Right forelimb (tissue), 1 donor: ENCODE measurements at places on chromosomes 7 and 10.

DNA sequence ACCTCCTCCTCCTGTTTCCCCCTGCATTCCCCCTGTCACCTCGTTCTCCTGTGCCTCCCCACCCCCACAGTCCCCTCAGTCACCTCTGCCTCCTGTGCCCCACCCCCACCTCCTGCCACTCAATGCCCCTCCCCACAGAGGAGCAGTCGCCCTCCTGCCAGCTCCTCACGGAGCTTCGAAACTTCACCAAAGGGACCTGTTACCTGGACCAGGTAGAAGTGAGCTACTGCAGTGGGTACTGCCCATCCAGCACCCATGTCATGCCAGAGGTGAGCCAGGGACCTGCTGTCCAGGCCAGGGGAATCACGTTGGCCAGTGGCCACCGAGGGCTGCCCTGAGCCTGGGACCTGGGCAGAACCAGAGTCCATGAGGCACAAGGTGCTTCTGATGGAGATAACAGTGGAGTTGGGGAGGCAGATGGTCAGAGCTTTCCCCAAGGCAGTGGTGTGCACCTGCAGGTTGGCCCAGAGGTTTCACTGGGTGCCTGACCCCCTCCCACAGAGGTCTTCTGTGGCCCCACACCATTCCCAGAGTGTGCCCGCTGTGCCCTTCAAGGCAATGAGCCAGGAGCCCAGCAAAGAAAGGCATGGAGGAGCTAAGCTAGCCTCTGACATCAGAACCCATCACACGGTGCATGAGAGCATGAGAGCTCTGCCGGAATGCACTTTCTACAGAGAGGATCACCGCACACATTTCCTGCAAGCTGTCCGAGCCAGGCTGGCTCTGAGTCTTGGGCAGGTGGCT lies 7.0 kb upstream of the ZNF862 start:
- DNase-seq, result no peak

DNA sequence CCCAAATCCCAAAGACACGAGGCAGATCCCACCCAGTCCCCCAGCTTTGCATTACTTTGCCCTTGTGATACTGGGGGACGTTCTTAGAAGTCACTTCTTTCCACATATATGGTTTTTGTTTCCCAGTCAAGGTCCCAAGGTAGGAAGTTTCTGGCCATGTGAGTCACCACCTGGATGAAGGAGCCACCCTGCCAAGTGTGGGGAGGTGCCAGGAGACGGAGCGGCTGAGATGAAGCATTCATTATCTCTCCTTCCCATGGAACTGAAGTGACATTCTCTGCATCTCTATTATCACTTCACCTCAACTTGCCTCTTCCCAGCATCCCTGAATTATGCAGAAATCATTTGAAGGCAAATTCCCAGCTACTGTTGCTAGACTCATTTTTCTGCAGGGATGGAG lies 136.2 kb upstream of the INSYN2A start:
- DNase-seq, result no peak

DNA sequence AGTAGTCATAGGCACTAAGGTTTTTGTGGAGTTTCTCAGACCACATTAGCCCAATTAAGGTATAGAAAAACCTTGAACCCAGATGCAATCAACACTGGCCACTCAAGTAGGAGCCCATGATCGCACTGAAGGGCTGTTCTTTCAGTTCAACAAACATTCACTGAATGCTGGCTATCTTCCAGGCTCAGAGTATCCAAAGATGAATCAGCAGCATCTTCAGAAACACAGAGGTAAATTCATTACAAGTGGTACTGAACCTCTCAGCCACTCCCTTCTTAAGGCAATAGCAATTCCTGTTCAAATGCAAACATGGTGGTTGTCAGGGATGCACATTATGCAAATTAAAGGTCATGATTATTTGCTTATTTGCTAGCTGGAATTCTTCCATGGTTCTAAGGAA lies 17.1 kb downstream of the KCNK18 start:
- no peak for DNase-seq

- no peak for DNase-seq
Measured at GRCh38 chr10:59240582-59241183, 64.2 kb downstream of the PHYHIPL start.

DNA sequence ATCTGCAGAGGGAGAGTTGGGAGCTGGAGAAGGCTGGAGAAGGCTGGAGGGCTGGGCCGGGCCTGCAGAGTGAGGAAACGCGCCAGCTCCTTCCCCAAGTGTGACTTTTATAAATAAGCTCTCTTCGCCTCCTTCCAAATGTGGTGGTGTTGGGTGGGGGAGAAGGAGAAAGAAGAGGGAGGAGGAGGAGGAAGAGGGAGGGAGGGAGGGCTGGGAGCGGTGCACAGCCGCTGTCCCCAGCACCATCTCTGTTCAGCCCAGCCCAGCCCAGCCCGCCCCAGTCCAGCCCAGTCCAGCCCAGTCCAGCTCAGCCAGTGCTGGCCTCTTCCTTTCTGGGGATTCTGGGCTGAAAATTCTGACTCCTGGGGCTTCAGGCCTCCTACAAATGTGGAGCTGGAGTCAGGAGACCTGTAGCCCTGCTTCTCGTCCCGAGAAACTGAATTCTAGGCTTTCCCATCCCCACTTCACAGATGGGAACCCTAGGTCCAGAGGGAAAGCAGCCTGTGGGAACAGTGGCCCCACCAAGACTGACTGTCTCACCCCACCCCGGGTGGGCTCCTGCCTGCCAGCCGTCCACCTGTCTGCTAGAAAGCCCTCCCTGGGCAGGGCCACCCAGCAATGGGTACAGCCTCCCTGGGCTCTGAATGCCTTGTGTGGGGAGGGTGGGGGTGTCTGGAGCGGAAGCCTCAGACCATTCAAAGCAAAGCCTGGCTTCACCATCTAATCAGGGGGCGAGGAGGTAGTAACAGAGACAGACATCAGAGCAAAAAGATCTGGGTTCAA lies 2.3 kb downstream of the STX1A start:
- no peak for DNase-seq

GRCh38 chr10:48238826-48239520 lies 35.5 kb downstream of the FRMPD2 start:
- no peak for DNase-seq

- peak; percentile 82 for DNase-seq
Measured at GRCh38 chr10:13272164-13272571, 27.7 kb downstream of the PHYH start.

DNA sequence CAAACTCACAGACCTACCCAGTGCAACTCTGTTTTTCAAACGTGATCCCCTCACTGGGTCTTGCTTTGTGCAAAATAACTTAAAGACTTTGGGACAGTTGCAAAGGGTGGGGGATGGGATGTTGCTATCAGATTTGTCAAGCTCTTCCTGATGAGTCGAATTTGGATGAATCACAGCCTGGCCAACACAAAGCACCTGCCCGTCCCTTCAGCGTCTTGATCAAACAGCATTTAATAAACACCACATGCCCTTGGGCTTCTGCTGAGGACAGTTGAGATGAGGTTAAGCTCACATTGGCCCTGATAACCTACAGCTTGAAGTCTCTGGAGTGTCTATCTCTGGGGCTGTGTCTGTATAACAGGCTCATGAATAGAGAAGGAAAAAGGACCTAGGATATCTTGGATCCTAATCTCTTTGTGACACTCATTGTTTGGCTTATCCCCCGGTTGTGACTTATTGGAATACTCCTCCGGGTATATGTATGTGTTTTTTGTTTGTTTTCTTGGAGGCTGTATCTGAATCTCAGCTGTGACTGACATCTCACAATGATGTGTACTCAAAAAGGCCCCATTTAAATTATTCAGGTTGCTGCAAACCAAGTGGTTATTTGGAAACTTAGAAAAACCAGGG lies 132.6 kb upstream of the NAMPT start:
- DNase-seq, result no peak

DNA sequence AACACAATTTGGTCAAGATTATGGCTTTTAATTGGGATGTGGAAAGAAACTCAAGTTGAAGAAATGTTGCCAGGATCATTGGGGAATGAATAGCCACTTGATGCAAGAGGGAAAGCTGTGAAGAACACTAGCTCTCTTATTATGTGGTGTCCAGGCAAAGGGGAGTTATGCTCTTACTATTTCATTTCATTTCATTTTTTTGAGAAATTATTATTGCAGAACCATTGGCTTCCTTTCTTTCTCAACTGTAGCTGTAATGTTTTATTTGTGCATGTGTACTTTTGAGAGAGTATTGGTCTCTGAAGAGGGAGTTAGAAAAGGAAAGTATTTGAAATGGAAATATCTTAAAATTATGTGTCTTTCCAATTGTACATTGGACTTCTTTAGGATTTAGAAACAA lies 312.6 kb upstream of the BMPER start:
- DNase-seq, result no peak

DNA sequence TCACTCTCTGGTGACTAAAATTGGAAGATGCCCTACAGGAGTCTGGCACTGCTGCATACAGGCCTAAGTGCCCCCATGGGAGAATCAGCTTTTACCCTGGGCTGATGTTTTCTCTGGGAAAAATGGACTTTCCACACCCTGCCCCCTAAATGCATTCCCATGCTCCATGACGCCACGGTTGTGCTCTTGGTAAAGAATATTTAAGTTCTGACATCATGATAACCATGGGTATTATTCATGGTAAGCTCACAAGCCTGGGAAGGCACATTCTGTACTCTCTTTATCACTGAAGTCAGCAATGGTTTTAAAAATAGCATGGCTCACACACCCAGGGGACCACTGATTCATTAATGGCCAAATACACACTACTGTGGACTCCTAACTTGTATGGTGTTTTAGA lies 43.4 kb downstream of the HIPK2 start:
- DNase-seq, result no peak

DNA sequence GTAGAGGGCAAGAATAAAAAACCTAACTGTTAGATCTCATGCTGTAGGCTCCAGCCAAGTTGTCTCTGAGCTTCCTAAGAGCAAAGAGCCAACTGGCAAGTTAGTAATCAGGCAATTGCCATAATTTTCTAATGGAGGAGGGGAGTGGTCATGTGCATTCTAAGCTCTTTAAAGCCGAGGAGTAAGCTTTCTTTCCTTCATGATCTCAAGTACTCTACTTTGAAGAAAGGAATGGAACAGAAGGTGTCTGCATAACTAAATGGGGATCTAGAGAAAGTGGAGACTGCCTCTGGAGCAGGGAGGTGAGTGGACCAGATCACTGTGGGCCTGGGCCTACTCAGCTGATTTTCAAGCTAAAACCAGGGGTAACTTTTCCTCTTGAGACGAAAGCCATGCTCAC lies 37.7 kb upstream of the TOMM7 start:
- no peak for DNase-seq

GRCh38 chr10:125015356-125015944 lies 73.5 kb downstream of the ZRANB1 start:
- DNase-seq, result no peak

GRCh38 chr7:112982441-112983063 lies 104.1 kb downstream of the GPR85 start:
- DNase-seq, result no peak

DNA sequence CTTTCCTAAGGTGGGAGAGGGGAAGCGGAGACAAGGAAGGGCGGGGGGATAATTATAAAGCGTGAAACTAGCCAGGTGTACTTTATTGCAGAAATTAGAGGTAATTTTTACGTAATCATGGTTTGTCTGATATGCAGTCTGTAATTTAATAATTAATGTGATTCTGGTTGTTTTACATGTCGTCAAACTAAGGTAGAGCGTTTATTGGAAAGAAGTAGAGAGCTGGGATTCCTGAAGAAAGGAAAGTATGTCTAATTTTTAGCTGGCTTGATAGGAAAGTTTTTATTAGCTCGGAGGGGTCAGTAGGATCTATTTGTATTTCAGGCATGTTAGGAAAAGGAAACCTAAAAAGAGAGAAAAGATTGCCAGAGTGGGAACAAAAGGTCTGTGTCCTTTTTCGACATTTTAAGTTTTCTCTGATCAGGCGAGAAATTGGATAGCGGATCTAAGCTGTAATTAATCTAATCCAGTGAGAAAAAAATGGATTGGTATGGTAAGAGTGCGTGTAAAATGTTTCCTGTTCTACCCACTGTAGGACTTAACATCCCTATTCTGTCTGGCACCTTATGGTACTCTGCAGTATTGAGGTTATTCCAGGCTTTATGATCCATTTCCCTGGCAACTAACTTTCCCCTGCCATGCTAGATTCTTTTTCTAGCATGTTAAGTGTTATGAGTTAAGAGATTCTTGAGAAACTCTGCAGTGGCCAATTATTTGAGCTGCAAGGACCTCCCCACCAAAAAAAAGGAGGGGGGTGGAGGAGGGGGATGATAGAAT lies 1.4 kb downstream of the CELF2 start:
- no peak for DNase-seq

DNA sequence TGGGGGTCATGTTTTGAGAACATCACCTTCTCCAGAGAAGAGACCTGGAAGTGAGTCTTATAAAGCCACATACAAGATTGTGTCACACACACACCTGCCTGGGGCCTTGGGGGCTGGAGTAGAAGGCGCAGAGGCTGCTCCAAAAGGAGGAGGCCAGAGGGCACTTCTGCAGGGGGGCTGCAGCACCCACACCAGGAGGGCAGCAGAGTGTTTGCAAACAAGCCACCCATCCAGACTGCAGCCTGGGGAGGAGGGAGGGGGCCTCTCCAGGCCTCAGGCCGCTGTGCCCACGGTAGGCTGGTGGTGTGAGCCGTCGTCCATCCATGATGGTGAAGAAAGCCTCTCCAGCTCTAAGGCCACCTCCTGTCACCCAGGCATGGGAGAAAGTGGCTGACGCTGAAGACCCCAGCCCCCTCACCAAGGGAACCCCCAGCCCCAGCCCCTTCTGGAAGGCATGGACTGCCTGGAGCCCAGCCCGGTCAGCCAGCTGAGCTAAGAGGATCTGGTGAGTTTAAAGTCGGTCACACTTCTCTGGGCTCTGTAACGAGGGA lies 77.5 kb downstream of the FOXL3 start:
- DNase-seq, result no peak

DNA sequence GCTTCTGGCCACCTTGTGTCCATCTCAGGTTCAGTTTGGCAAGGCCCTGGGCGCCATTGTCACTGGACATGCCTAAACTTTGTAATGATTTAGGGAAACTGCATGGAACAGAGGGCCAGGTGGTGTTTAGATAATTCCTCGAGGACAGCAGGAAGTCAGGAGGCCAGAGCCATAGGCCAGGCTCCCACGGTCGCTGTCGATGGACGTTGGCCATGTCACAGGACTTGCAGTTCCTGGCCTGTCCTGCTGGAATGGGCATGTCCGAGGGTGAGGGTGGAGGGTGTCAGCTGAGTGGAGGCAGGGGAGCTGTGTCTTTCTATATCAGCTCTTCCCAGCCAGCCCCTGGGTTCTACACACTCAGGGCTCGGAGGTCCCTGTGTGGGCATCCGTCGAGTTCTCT lies 107.9 kb upstream of the MACROH2A2 start:
- DNase-seq, result no peak

DNA sequence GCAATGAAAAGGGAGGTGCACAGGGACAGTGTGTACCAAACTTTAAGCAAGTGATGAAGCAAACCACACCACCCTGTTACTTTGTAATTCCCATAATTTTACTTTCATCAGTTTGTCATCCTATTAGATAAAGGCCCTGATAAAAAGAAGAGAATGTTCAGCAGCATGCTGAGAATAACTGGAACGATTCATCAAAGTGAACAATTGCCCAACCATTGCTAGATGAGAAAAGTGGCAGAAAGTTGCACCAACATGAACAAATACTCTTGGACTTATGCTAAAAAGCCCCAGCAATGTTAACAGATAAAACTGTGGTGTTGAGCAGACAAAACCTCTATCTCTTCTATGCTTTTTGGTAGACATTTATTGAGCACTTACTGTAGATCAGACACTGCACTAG lies 75.5 kb upstream of the PCGF5 start:
- no peak for DNase-seq

- DNase-seq, result no peak
Measured at GRCh38 chr7:18020138-18020715, 7.4 kb downstream of the PRPS1L1 start.
